ENCODE measurements at places on chromosomes 7 and 10. TPM values are rescaled to one million over a fixed set of nuclear protein-coding genes. Genes with fewer than 3 reads are reported as not detected.

The RELN gene
- 0.33 TPM for total RNA-seq

The GET4 gene
- total RNA-seq, result 23.1 TPM

The VSTM4 gene
- total RNA-seq, result 4.4 TPM

- H3K36me3 ChIP-seq, result no peaks in the 10 kb centered on the region
- DNase-seq, result no peak
- no peak overlapping the region for H3K27ac ChIP-seq
- H3K4me3 ChIP-seq, result no peak overlapping the region
Measured at GRCh38 chr7:138033241-138033640, 31.4 kb upstream of the CREB3L2 start.

The PILRA gene
- total RNA-seq, result 0.33 TPM

The METTL27 gene
- 4.9 TPM for total RNA-seq

The AZGP1 gene
- total RNA-seq, result not detected

DNA sequence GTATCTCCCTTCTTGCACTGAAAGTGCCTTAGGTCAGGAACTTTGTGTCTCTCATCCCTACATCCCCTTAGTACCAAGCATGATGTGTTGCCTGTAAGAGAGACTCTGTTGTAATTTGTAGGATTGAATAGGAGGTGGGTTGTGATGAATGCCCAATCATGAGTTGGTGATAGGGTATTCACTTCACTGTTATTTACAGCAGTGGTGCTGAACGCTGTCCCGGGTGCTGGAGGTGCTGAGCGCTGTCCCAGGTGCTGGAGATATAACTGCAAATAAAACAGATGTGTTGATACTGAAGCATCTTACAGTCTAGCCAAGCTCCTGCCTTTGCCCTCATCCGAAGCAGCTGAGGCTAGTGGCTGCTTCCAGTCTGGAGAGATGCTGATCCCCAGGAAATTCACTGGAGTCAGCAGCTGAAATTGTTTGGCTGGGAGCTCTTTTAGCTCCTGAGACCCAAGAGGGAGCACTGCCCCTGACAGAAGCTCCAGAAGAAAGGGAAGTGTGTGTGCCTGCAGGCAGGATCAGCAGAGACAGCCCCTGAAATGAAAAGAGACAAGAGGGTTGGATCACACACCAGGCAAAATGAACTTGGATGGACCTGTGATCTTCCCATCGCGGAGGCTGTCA lies 183.4 kb downstream of the SORCS3 start:
- no peaks in the 10 kb centered on the region for H3K27me3 ChIP-seq
- H3K36me3 ChIP-seq, result no peaks in the 10 kb centered on the region
- H3K4me1 ChIP-seq, result no peaks in the 10 kb centered on the region
- DNase-seq, result peak; percentile 51

GRCh38 chr10:13658264-13658663 lies 71.5 kb downstream of the PRPF18 start:
- no peaks in the 10 kb centered on the region for H3K27me3 ChIP-seq
- peaks cover 35% of the 10 kb centered on the region for H3K36me3 ChIP-seq
- no peak for DNase-seq
- no peak overlapping the region for H3K4me3 ChIP-seq
- H3K27ac ChIP-seq, result no peak overlapping the region
- peaks cover 21% of the 10 kb centered on the region for H3K4me1 ChIP-seq
